ENCODE measurements at places on chromosomes 6 and 20. TPM values are rescaled to one million over a fixed set of nuclear protein-coding genes. Genes with fewer than 3 reads are reported as not detected.

CD2AP gene
- total RNA-seq = 14.7 TPM

TSHZ2 gene
- total RNA-seq = 22.0 TPM

DNA sequence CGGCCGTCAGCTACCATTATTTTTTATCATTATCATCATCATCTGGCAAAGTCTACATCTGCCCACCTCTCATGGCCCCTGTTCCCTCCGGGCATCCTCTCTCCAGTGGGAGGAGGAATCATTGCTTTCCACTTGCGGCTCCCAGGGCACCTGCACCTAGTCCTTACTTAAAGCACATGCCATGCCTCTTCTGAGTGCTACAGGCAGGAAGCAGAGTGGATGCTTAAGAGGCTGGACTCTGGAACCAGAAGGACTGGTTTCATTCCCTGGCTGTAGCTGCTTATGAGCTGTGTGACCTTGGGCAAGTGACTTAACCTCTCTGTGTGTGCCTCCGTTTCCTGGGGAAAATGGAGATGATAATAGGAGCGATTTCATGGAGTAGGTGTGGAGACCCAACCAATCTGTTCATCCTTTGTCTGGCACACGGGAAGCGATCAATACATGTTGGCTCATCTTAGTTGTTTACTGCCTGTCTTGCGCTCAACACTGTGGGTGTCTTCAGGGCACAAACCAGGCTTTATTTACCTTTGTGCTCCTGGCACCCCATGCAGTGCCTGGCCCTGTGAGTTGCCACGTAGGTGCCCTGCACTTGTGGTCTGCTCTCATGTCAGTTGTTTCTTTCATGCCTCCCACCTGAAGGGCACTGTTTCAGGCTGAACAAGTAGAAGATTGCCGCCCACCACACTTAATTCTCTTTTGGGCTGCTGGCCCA lies 317.0 kb upstream of the SULF2 start:
- H3K4me3 ChIP-seq = no peak overlapping the region
- H3K4me1 ChIP-seq = peaks cover 6% of the 10 kb centered on the region
- H3K27me3 ChIP-seq = no peaks in the 10 kb centered on the region
- no peak overlapping the region for H3K27ac ChIP-seq
- DNase-seq = no peak
- H3K36me3 ChIP-seq = no peaks in the 10 kb centered on the region

DNA sequence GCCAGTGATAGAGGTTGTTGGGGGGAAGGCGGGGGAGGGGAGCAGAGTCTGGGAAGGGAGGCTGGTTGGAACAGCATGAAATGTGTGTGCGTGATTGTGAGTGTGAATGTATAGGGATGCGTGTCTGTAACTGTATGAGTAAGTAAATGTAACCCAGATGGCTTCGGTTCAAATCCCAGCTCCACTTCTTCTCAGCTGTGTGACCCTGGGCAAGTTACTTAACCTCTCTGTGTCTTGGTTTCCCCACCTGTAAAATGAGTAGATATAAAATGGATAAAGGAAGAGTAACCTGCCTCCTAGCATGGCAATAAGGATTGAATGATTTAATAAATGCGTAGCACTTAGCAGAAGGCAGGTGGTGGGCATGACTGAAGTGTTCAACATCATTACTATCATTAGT lies 24.1 kb downstream of the MAFB start:
- no peaks in the 10 kb centered on the region for H3K36me3 ChIP-seq
- no peaks in the 10 kb centered on the region for H3K4me1 ChIP-seq
- no peak overlapping the region for H3K4me3 ChIP-seq
- no peak overlapping the region for H3K27ac ChIP-seq

DNA sequence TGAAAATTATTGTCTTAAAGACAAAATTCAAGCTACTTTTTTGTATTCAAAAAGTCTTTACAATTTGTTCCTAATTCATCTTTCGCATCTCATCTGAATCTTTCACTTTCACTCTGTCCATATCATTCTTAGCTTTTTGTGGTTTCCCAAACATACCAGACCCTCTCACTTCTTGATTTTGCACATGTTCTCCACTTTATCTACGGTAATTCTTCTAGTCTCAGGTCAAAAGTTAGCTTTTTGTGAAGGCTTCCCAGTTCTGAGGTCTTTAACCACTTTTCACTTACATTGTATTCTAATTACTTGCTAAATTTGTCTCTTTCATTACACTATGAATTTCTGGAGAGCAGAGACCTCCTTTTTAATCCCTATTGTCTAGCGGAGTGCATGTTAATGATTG lies 34.6 kb upstream of the EPHA7 start:
- no peak for DNase-seq
- H3K4me3 ChIP-seq = no peak overlapping the region
- no peaks in the 10 kb centered on the region for H3K27me3 ChIP-seq
- no peaks in the 10 kb centered on the region for H3K4me1 ChIP-seq
- H3K36me3 ChIP-seq = no peaks in the 10 kb centered on the region

GRCh38 chr6:147933224-147933623 lies 409.4 kb upstream of the SASH1 start:
- DNase-seq = no peak
- H3K4me1 ChIP-seq = no peaks in the 10 kb centered on the region
- H3K27me3 ChIP-seq = no peaks in the 10 kb centered on the region
- no peaks in the 10 kb centered on the region for H3K36me3 ChIP-seq

TUBB1 gene
- total RNA-seq = 0.26 TPM

LY6G6D gene
- not detected for total RNA-seq

- DNase-seq = no peak
- H3K27me3 ChIP-seq = no peaks in the 10 kb centered on the region
- no peaks in the 10 kb centered on the region for H3K36me3 ChIP-seq
Measured at GRCh38 chr20:3551681-3552434, 81.0 kb downstream of the ATRN start.

SOX12 gene
- total RNA-seq = 2.4 TPM

ABHD16B gene
- total RNA-seq = not detected

DNA sequence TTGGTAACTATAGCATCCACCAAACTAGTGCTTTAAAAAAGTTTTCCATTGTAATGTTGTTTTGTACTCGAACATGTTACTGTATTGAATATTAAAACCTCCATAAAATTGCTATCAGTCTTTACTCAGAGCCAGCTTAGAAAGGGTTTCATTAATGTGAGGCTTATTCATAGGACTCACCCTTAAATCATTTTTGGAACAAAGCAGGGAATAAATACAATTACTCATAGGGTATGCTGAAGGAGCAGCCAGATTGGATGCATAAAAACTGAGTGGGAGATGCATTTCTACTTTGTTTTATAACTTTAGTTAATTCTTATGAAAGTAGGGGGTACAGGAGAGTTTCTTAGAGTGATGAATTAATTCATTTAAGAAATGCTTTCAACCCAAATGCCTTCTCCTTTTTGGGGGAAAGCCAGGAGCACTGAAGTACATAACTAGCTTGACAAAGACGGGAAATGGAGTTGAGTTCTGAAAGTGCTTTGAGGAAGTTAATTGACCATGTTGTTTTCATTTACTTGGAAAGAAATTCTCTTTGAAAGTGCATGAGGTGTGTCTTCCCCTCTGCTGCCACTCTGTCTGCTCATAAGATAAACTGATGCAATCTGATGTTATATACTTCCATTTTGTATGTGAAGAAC lies 90.3 kb downstream of the RNF144B start:
- no peaks in the 10 kb centered on the region for H3K36me3 ChIP-seq
- H3K27ac ChIP-seq = peak overlapping the region; percentile 60
- no peaks in the 10 kb centered on the region for H3K4me1 ChIP-seq
- no peak overlapping the region for H3K4me3 ChIP-seq

DNA sequence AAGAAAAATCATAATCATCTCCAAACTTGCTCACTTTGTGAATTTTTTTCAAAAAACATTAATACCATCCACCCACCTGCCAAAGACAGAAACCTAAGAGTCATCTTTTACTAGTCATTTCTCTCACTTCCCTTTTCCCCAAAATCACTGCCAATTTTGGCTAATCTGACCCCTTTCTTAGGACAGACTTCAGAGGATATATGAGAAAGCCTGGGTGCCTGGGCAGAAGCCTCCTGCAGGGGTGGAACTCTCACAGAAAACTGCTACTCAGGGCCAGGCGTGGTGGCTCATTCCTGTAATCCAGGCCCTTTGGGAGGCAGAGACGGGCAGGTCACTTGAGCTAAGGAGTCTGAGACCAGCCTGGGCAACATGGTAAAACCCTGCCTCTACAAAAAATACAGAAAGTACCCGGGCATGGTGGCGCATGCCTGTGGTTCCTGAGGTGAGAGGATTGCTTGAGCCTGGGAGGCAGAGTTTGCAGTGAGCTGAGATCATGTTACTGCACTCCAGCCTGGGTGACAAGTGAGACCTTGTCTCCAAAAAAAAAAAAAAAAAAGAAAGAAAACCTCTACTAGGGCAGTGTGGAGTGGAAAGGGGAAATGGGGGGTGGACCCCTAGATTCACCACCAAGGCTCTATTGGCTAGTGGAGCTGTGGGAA lies 3.8 kb downstream of the DEK start:
- no peak overlapping the region for H3K4me3 ChIP-seq
- DNase-seq = no peak
- H3K4me1 ChIP-seq = peaks cover 20% of the 10 kb centered on the region
- no peaks in the 10 kb centered on the region for H3K27me3 ChIP-seq

Measured in uterus (tissue), 4 donors.